Aortic smooth muscle cell (primary cell): ENCODE measurements at places on chromosomes 11 and 22. TPM values are rescaled to one million over a fixed set of nuclear protein-coding genes. Genes with fewer than 3 reads are reported as not detected.

TPH1 gene
- total RNA-seq: under 0.01 and 0.12 TPM in 2 replicates

MS4A6A gene
- not detected in 2 replicates for total RNA-seq

OR2D2 gene
- 0.13 and 0.44 TPM in 2 replicates for total RNA-seq

MMP11 gene
- total RNA-seq: 4.6 and 5.2 TPM in 2 replicates

PTPRCAP gene
- total RNA-seq: 0.25 and 0.26 TPM in 2 replicates

LZTR1 gene
- 45.4 and 53.8 TPM in 2 replicates for total RNA-seq
